NCI-H510A treated with DMSO at 0.1 percent for 48 hours (cell line): ENCODE measurements at places on chromosomes 7 and 10.

DNA sequence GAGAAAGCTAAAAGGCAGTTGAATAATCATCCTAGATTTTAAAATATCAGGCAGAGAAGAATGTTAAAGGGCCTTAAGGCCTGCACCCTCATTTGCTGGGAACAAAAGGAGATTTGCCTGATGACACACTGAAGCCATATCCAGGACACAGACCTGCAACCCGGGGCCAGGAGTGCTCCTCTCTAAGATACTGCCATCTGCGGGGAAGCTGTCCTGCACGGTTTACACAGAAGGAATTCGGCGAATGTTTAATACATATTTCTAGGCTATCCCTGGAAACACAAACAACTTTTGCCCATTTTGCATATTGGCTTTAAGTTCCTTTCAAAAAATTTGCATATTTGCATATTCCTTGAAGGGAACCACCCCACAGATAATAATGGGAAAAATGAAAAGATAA is 52.3 kb downstream of the DYNC1I1 start:
- no peak for DNase-seq

DNA sequence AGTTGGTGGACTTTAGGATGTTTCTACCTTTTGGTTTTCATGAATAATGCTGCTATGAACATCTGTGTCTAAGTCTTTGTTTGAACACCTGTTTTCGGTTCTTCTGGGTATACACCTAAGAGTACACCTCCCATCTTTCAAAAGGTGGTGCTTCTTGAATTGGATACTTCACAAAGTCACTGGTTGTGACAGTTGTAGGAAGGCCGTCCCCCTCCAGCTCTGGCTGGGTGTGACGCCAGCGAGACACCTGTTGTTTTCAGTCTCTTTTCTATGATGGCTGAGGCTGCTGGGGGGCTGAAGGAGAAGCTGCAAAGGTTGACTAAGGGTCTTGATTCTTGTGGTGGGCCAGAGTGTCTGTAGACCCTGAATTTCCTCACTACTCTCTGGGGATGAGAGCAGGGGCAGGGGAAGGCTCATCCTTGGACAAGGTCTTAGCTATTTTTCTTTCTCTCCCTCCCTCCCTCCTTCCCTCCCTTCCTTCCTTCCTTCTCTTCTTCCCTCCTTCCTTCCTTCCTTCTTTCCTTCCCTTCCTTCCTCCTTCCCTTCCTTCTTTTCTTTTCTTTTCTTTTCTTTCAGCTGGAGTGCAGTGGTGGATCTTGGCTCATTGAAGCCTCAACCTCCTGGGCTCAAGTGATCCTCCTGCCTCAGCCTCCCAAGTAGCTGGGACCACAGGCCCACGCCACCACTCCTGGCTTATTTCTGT is 5.6 kb downstream of the NEURL1 start:
- peak; percentile 98 for DNase-seq

GRCh38 chr7:2477447-2478398 is 1.5 kb upstream of the GRIFIN start:
- peak; percentile 72 for DNase-seq

DNA sequence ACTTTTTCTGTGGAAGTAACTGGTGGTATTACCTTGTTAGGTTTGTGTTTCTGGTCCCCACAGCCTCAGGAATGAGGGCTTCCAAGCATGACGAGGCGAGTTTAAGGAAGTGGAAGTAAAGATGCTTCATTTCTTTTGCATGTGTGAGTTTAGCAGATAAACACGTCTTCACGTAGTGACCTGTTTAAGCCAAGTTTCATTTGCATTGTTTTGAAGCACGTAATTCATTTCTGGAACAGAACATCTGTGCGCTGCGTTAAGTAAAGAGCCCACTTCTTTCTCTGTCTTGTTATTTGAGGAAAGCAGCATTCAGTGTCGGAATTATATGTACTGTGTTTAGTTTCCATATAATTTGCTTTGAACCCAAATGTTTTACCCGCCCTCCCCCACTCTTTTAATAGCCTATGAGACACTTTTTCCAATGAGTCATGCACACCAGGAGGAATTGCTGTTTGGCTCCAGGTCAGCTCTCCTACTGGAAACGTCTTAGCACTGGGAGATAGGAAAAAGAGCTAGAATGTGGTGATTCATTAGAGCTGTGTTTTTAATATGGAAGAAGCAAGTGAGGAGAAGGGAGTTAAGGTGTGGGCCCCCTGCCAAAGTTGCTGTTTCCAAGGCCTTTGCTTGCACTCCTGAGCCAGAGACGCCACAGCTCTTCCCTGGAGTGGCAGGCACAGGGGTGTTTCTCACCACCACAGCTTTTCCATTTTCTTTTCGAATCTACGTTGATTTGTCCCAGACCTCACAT is 36.7 kb downstream of the BTBD16 start:
- DNase-seq, result no peak

GRCh38 chr7:156334636-156335035 is 305.9 kb upstream of the RNF32 start:
- no peak for DNase-seq

DNA sequence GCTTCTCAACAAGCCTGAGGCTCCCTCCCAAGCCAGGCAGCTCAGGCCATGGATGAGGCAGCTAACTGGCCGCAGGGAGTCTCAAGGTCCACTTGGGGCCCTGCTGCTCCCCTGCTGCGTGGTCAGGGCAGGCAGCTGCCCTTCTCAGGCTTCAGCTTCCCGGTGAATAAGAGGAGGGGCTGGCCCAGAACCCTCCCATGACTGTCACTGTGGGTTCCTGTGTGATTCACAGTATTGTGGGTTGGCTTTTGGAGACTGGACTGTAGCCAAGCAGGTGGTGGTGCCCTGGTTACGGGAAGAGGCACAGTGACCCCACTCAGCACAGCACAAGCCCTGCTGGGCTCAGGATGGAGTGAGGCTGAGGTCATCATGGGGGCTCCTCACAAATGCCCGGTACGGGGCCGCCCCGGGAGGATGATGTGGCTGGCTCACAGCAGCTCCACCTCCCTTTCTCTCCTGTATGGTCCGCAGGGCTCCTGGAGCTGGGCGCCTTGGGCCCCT is 189.8 kb downstream of the HECW1 start:
- DNase-seq, result no peak

DNA sequence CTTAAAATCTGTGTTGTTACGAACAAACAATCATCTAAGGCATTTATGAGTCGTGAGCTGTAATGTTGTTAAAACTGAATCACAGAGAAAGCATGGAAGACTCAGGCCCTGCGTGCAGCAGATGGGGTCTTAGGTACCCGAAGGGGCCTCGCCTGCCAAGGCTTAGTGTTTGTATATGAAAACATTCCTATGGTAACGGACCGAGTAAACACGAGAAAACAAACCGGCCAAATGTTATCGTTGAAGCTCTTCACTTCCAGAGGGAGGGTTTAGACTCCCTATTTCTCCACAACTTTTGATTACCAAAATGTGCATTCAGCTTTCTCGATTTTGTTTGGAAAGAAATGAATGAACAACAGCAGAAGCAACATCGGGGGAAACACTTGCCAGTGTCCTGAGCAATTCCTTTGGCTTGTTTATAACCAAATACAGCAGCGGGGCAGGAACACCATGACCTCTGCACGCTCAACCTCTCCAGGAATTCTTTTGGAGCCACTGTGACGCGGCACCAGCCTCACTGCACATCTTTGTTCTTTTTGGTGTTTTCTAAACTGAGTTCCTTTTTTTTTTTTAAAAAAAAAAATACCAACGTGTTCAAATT is 121.6 kb upstream of the KLF6 start:
- no peak for DNase-seq

DNA sequence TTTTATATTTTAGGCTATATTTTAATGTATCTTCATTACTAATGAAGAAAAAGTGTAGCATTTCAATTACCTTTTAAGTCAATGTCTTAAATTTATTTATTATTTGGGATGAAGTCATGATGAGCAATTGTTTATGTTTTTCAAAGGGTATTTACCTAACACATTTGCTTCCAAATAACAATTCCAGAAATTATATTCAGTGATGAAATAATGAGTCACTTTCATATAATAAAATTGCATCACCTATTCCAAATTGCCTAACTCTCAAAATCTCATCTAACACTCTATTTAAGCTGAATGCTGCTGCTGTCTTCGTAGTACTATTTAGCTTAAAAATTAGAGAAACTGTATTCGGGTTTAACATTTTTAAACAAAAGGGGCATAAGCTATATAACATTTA is 97.7 kb downstream of the PRKG1 start:
- DNase-seq, result no peak

GRCh38 chr10:72953687-72954086 is 919 bp downstream of the PLA2G12B start:
- DNase-seq, result peak; percentile 30

DNA sequence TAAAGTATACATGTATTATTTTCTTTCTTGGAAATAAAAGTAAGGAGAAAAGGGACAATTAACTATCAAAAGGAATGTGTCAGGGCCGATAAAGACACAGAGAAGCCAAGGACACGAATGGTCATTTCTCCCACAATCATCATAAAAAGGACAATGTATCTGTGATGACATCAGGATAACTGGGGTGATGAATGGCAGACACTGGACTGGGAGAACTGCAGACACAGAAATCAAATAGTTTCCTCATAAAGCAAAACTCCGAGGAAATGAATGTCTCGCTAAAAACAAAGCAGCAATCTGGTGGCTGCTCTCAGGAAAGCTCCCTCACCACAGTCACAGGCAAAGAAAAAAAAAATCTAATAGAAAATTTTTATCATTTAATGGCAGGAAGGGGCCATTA is 69.3 kb upstream of the NPY start:
- no peak for DNase-seq

GRCh38 chr7:92567460-92567859 is 22.7 kb downstream of the FAM133B start:
- DNase-seq, result no peak

DNA sequence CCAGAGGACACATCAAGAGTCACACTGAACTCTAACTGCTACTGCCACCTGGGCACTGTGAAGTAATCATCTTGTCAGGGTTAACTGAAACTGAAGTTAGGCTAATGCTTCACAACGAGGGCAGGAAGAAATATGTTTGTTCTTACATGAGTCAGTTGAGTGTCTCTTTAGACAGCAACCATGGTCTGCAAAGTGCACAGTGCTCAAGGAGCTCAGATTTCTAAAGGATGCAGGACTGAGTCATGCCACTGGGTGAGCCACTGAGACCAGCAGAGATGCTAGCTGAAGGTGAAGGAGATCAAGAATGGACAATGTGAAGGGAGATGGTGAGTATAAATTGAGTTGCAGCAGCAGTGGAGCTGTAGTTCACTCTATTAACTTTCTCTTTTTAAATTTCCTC is 76.0 kb upstream of the CTTNBP2 start:
- DNase-seq, result no peak
